Activated CD4-positive, alpha-beta T cell treated with anti-CD3 and anti-CD28 coated beads, Interleukin-2, amount 50 U/mL, for 48 hours (primary cell): ENCODE measurements at places on chromosomes 11 and 22.
A peak's percentile ranks its signal among the peaks of the same experiment; 100 is the strongest.

- no peak for DNase-seq
Measured at GRCh38 chr22:42758931-42759629, 38.4 kb upstream of the A4GALT start.

GRCh38 chr11:10728154-10728553 is 22.9 kb upstream of the CTR9 start:
- no peak for DNase-seq

GRCh38 chr11:117256573-117256972 is 24.1 kb downstream of the RNF214 start:
- DNase-seq = no peak

DNA sequence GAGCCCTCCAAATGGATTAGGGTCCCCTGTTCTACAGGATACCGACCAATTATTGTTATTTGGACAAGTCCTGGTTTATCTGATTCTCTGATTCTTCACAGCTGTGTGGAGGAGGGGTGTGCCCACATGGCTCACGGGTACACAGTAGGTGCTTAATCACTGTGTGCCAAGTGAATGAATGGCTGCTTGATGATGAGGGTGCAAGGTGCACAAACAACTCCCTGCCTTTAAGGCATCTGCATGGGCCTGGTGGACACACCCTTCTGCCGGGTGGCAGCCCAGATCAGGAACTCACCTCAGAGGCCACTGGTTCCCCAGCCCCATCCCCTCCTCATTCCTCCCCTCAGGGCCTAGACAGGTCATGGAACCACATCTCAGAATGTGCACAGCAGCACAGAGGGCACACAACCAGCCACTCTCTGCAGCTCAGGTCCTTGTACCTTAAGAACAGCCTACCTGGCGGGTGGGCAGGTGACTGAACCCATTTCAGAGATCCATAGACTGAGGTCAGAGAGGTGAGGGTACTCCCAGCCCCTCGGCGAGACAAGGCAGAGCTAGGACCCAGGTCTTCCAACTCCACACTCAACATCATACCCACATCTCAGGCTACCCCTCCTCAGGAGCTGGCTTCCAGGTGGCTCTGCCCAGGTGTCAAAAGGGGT is 50.3 kb downstream of the SHANK2 start:
- no peak for DNase-seq

- DNase-seq = no peak
Measured at GRCh38 chr11:112522536-112522935, 261.9 kb upstream of the PLET1 start.

- DNase-seq = peak; percentile 9
Measured at GRCh38 chr11:43825217-43825816, 55.3 kb upstream of the ALKBH3 start.
